NCI-H69 (cell line): ENCODE measurements at places on chromosomes 2 and 18.

DNA sequence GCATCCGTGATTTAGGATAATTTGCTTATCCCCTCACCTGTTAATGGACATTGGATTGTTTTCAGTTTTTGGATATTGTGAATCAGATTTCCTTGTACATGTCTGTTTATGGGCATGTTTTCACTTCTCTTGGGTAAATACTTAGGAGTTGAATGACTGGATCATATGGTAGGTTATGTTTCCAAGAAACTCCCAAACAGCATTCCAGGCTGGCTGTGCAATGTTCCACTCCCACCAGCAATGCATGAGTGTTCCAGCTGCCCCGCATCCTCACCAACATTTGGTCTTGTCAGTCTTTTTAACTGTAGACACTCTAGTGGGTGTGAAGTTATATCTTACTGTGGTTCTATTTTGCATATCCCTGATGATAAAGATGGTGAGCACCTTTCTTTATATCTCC is 8.9 kb upstream of the LRRFIP1 start:
- DNase-seq: no peak

- DNase-seq: no peak
Observed at GRCh38 chr2:206832873-206833272, 67.5 kb downstream of the FASTKD2 start.

- DNase-seq: no peak
Observed at GRCh38 chr18:59861009-59861408, 38.8 kb upstream of the PMAIP1 start.

DNA sequence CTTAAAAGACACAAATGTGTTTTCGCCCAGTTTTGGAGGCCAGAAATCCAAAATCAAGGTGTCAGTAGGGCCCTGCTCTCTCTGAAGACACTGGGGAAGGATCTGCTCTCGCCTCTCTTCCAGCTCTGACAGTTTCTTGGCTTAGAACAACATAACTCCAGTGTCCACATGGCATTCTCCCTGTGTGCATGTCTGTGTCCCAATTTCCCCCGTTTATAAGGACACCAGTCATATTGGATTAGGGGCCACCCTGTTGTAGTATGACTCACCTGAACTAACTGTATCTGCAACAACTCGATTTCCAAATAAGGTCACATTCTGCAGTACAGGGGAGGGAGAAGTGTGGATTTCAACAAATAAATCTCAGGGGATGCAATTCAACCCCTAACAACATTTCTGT is 263.2 kb downstream of the SS18 start:
- peak; percentile 20 for DNase-seq

GRCh38 chr2:172588931-172589330 is 33.0 kb downstream of the PDK1 start:
- no peak for DNase-seq

GRCh38 chr2:2561346-2562095 is 230.4 kb upstream of the MYT1L start:
- no peak for DNase-seq

GRCh38 chr2:195404651-195405050 is 252.4 kb upstream of the SLC39A10 start:
- no peak for DNase-seq

DNA sequence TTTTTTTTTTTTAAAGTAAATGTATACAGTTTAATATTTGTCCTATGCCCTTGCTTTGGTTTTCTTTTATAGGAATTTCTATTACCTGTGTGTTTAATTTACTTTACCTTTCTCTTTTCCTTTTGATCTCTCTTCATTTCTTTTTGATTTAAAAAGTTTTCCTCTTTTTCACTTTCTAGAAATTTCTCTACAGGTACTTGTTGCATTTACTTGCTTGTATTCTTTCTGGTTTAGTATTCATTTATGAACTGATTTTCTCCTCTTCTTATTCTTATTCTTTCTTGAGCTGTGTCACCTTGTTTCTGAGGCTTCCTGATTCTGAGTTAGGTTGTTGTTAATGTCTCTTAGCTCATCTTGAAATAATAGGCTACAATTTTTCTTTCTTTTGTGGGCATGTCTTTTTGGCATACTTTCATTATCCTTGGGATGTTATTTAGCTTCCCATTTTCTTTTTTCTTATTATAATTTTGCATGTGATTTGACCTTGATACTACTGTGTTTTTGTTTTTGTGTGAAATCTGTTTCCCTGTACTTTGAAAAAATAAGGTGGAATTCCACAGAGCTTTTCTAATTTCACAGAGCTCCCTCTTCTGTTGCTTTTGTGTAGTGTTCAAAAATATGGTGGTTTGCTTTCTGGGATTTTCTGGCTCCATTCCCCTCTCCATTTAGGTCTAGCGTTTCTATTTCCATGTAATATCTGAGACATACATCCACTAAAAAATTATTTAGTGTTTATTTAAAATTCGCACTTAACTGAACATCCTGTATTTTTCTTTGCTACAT is 25.5 kb upstream of the ALMS1 start:
- peak; percentile 26 for DNase-seq

- DNase-seq: peak; percentile 37
Observed at GRCh38 chr2:229407170-229407569, 136.1 kb upstream of the PID1 start.

GRCh38 chr2:233965032-233965603 is 47.9 kb downstream of the TRPM8 start:
- DNase-seq: no peak

- DNase-seq: no peak
Observed at GRCh38 chr2:241491549-241492173, 16.7 kb downstream of the STK25 start.

DNA sequence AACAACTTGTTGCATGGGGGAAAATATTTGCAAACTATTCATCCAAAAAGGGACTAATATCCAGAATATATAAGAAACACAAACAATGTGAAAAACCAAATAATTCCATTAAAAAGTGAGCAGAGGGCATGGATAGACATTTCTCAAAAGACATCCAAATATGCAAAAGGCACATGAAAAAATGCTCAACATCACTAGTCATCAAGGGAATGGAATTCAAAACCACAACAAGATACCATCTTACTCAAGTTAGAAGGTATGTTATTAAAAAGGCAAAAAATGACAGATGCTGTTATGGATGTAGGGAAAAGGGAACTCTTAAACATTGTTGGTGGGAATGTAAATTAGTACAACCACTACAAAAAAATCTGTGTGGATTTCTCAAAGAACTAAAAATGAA is 396.5 kb downstream of the CCDC85A start:
- no peak for DNase-seq

DNA sequence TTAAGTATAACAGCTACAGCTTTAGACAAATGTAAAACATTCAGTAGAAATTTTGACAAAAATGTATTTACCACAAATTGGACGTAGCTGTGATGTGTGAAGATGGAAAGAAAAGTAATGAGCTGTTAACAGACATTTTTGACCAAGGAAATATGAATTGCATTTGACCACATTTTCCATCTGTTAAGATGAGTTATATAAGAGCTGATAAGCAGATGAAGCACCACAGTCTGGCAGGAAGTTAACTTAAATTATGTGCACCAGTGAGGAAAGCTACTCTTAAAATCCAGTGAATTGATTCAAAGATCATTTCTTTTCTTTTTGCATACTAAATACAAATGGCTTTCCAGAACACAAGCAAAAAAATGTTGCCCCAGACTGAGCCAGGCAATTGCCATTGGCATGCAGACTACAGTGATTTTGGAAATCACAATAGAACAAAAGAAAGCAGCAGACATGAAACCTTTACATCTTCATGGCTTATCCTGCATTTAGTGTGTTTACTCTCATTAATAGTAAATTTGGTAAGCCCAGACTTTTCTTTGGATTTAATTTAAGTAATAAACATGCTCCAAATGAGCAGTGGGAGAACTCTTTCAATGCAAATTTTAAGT is 493.7 kb downstream of the TMX3 start:
- no peak for DNase-seq

DNA sequence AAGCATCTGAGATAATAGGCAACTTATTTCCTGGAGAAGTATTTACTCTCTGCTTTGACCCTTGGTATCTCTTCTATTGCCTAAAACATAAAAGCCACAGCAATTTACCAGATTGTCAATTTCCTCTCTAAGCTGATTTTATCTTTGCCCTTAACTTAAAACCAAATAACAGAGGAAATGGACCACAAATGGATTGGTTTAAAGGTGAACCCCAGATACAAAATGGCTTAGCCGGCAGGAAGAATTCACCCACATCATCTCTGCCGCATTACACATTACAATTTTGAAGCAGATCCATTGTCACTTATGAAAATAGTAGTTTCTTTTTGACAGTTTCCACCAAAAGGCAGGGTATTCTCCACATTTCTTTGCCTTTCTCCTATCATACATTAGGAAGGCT is 585.8 kb upstream of the CHAC2 start:
- no peak for DNase-seq

DNA sequence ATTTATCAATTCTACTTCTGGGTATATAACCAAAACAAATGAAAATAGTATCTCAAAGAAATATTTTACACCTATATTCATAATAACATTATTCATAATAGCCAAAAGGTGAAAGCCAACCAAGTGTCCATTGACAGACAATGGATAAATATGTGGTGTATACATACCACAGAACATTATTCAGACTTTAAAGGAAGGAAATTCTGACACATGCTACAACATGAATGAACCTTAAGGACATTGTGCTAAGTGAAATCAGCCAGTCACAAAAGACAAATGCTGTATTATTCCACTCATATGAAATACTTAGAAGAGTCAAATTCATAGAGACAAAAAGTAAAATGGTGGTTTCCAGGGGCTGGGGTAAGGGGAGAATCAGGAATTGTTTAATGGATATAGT is 370.5 kb upstream of the CHAC2 start:
- no peak for DNase-seq

GRCh38 chr18:35588995-35589394 is 7.5 kb downstream of the GALNT1 start:
- no peak for DNase-seq
